Natural killer cell (primary cell): ENCODE measurements at places on chromosomes 6 and 20.

DNA sequence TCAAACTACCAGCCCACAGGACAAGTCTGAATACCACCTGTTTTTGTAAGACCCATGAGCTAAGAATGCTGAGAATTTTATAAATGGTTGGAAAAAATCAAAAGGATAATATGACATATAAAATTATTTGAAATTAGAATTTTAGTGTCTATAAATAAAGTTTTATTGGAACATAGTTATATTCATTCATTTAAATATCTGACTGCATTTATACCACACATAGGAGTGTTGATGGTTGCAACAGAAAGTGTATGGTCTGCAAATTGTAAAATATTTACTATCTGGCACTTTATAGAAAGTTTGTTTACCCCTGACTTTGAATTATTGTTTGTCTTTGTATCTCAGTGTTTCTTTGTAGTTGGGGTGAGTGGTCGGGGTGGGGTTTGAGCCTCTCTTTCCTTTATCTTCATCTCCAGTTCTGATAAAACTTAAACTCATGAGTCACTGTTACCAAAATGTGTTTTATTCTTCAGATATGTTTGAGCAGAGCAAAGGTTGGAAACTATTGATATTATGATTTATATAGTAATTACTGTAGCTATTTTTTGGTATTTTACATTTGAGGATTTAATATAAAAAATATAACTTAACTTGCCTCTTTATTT, 55.5 kb downstream of the CD2AP start:
- DNase-seq: no peak

DNA sequence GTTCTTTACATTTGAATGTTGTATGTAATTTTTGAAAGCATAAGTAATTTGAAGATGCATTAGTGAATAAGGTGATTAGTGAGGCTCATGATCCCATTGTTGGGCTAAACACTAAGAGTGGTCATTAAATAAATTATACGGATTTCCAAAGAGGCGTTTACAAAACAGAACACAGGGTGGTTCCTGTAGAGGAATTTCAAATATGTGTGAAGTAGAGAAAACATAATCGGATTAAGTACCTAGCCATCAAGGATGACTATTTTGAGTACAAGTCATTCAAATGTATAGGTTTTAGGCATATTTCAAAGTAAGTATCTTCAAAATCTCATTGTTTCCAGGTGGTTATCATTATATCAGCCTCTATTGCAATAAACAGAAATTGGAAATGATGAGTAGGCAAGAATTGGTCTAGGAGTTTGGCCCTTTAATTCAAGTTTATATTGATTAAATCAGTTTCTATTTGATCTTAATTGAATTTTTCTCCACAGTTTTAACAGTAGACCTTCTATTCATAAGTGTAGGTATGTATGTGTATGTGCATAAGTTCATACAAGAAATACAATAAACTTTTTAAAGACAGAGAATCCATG, 94.8 kb downstream of the MYLK4 start:
- no peak for DNase-seq

- no peak for DNase-seq
These were observed 59.4 kb upstream of the BACH2 start for GRCh38 chr6:90356012-90356421.

- DNase-seq: no peak
These were observed 72.4 kb upstream of the TBC1D7 start for GRCh38 chr6:13400772-13401171.

- DNase-seq: no peak
These were observed at the start of gene FAM162B for GRCh38 chr6:116764961-116765841. Gene FAM162B, minus strand, starts transcription at chr6:116765719. Its CDS starts 143 bp downstream, at chr6:116765576.

DNA sequence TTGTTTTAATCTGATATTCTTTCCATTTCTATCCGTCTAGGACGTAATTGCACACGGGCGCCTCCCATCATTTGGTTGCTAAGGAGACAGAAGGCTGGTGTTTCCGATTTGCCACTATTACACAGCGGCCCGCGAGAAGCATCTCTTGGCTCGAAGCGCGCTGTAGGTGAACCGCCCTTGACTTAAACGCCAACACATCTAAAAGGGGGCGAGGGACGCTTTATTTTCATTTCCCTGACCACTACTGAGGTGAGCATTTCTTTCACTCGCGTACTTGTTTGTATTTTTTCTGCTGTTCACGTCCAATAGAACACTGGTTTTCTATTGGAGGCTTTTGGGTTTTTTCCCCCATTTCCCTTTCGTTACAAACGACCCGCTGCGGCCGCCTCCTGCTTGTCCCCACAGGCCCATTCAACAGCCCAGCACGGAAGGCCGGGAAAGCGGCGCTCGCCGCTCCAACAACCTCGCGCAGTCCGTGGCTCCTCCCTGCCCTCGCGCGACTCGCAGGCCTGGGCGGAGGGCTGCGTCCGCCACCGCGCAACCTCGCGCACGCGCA, 505 bp upstream of the WRNIP1 start:
- peak; percentile 88 for DNase-seq
